Erythroblast (primary cell): ENCODE measurements at places on chromosomes 4 and X.

DNA sequence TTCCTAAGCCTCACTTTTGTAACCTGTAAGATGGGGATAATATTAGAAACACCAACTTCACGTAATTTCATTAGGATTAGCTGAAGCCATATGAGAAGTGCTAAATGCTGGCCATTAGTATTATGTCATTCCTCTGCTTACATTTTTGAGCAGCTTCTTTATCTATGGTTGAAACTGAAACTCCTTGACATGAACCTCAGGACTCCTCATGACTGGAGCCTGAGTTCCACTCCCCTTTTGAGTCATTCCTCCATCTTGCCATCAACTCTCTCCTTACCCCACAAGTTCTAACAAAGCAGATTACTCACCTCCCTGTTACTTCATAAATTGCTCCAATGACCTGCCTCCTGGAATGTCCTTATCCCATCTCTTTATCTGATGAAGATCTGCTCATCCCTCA, 123.2 kb upstream of the KCNIP4 start:
- no peak for DNase-seq

DNA sequence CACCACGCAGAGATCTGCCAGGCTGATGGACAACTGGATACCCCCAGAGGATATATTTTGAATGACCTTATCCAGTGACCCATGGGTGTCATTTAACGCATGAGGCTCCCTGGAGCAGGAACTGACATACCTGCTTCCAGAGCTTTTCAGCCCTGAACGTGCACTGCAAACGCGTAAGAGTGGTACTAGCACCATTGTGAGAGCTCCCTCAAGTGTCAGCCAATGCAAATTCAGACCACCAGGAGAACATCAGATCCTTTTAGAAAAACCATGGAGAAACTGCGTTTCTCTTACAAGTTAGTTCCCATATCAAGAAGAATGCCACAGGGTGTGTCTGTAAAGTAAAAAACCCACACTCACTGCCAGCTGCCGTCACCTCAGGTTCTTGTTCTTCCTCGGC, 7.3 kb downstream of the TREX2 start:
- DNase-seq, result no peak

DNA sequence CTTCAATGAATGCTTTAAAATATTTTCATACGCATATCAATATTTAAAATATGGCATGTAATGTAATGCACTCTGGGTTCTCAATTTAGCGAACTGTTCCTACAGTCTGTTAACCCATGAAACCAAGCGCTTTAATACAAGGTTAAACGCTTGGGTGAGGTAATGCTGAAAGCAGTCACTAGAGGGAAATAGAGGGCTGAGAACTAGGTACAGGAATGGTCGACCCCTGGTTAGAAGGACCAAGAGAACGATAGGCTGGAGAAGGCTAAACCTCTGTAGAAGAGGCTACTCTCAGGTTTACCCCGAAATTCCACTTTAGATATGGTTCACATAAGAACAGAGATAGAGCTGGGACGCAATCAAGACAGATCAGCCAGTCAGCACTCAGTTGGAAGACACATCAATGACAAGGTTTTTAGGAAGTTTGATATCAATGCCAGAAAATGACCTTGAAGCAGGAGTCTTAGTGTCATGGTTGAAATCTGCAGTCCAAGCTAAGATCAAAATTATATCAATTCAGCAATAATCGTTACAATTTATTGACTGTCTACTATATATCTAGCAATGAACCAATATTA, 26.9 kb downstream of the ARSJ start:
- peak; percentile 9 for DNase-seq

DNA sequence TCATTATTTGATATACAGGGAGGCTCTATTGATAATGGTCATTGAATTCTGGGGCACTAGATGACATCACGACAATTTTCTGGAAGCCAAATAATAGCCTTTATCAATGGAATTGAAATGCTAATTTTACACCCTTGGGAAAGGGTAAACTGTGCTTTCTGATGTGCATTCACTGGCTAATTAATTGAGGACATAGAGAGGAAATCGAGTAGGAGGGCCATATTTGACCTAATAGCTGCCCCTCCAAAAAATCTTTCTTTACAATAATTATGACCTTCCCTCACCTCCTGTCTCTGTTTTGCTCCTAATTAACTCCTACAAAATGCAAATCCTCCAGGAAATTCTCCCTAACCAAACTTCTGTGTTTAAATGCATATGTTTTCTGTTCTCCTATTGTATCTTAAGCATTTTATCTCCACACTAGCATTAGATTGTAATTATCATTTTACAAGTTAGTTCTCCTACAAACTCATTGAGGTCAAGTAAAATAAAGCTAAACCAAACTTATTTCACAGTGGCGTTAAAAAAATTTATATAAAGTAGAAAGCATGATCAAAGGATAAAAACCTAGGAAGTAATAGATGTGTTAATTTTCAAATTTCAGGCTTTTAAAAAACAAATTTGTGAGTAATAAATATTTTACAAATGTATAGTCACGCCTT, 1414.0 kb upstream of the AGA start:
- DNase-seq, result no peak

- DNase-seq, result no peak
These were observed 1249.4 kb upstream of the DIAPH2 start for GRCh38 chrX:95435198-95435597.

- DNase-seq, result no peak
These were observed 28.6 kb upstream of the UTP14A start for GRCh38 chrX:129877401-129877800.

DNA sequence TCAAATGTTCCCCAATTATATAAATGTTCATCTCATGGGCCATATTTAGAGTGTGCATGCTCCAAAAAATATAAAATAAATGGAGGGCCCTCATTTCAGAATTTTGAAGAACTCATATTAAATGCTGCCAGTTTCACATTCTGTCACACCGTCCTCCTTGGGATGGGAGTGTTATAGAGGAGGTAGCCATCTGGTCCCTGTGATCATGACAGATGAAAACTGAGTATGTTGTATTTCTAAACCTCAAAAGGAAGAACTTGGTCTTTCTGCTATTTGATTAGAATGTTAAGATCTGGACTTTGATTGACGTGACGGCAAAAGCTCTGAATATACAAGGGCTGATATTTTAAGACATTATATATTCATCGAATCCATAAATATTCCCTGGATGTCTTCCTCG, 308.0 kb downstream of the RAPGEF2 start:
- DNase-seq, result no peak

- no peak for DNase-seq
These were observed 43.7 kb downstream of the NLGN4X start for GRCh38 chrX:6184900-6185515.

GRCh38 chr4:67871867-67872266, 11.9 kb downstream of the TMPRSS11D start:
- peak; percentile 12 for DNase-seq

DNA sequence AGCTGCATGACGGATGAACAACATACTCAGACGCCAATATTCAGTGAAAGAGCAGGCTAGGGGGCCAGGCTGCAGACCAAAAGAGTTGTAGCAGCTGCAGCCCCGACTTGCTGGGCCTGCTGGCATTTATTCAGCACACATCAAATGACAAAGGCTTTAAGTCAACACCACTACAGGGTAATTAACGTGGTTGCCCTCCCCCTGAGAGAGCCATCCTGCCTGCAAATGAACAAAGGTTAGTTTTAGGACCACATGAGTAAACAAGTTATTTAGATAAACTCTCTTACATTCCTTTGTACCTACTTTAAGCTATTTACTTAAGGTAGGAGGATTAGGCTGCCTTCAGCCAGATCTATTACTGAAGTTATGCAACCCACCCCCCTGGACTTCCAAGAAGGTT, 1329.1 kb downstream of the PCDH18 start:
- no peak for DNase-seq

DNA sequence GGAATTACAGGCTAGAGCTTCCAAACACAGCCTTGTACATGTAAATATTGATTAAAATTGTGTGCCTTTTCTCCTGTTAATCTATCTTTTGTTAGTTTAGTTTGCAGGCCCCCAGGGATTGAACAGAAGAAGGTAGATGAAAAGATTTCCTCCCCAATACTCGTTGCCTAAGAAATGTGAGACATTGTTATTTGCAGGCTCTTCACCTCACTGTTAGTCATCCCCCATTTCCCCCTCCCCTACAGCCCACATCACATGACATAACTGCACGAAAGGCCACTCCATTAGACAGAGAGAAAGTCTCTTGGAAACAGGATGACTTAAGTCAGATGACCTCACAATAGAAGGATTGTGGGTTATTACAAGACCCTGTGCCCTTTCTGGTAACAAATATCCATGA, 13.3 kb upstream of the MID1 start:
- DNase-seq, result no peak

DNA sequence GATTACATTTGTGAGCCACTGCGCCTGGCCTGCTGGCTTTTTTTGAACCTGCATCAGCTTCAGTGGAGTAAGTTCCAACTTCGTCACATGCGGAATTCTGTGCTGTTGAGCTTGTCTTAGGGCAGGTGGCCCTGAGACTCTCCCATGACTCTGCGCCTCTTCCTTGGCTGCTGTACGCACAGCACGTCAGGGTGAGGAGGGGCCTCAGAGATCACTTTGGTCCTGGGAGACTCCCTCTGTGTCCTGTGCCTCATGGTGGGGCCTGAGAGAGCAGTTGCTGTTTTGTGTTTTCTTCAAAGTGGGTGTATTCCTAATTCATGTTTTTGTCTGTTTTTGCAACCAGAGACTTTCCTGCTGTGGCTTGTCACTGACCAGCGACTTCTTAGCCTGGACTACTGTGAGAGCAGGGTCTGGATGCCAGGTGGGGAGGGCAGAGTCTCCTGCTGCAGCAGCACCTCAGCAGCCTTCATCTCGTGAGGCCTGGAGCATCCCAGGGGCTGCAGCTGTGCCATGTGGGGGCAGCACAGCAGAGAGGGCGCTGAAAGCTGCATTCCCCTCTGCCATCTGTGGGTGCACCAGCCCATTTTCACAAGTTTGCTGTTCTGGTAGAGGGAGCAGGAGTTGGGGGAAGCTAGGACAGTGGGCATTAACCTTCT, 107.8 kb downstream of the TNIP2 start:
- DNase-seq, result no peak

- DNase-seq, result no peak
These were observed 16.9 kb upstream of the PDLIM3 start for GRCh38 chr4:185552254-185552653.

DNA sequence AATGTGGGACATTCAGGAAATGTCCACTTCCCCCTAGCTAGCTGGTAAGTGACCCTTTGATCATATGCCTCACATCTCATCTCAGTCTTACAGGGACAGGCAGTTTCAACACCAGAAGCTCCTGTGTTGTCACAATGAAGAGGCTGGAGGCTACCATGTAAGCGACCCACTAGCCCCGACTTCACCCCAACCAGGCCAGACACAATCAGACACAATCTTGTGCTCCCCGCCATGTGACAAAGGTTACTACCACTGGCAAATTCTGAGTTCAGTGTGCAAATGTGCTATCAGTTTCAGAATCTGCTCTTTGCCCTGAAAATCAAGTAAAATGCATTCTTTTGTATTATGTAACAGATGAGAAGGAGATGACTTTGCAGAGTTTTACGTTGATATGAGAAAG, 56.9 kb upstream of the STS start:
- no peak for DNase-seq

DNA sequence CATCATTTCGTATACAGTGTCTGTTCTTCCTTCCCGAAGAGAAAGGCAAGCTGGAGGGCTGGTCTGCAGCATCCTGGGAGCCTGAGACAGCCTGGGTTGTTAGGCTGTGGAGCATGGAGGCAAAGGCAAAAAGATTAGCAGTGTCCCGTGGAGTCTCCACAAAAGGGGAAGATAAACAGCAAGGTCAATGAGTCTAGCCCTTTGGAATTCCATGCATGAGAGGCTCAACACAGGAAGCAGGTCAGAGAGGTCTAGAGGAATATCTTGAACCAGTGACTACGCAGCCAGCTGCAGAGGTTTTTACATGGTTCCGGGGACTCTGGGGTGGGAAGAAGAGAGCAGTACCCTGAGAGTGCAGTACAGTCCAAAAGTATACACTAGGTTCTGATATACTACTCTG, 12.2 kb upstream of the MCF2 start:
- DNase-seq, result no peak

GRCh38 chrX:40007756-40008705, 89.7 kb downstream of the BCOR start:
- DNase-seq, result no peak

- no peak for DNase-seq
These were observed 200.4 kb downstream of the TEX13C start for GRCh38 chrX:125520029-125520428.

- DNase-seq, result no peak
These were observed 32.1 kb upstream of the BEND2 start for GRCh38 chrX:18252644-18253359.

DNA sequence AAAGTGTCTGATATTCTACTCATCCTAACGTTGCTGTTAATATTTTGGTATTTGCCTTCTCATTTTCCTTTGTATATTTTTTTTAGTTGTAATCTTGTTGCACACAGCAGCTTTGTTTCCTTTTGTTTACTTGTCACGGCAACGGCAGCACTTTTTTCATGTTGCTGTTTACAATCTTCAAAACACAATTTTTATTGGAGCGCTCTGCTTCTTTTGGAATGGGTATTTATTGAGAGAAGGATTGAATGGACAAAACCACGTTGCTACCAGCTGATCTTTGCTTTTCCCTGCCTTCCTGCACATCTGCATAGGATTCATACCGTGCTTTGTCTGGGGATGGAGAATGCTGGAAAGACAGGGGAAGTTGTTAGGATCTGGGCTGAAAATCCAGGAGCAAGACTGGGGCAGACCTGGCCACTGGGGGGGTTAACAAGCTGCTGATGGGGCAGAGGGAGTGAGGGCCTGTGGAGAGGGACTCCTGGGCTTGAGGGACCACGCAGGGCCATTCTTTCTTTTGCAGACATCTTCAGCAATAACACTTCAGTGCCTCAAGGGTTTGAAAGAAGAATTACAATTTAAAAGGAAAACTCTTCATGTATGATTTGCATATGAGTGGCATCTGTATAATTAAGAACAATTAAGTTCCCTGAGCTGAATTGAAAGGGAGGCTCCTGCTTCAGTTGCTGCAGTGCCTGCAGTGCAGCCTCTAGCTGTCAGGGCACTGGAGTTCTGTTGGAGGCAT, 69.8 kb downstream of the TMEM131L start:
- DNase-seq, result peak; percentile 68

DNA sequence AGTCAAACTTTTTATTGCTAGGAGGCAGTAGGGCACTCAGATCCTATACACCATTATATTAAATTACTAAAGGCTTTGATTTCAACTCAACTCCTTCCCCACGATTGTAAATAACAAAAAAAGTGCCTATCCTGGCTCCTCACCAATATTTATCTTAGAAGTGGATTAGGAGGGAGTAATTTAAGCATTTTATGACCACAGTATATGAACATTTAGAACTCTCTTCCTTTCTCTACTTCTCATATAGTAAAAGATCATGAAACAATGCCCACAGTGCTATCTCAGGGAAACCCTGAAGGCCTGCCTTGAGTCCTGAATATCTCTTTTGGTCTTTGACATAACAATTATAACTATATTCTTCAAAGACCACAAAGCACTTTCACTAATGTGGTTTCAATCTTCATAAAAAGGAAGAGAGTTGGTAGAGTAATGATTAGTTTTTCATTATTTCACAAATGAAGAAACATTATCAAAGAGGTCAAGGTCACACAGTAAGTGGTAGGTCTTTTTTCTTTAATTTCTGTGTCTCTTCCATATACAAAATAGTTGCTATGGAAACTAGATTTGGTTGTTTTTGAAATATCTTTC, 29.1 kb upstream of the ADH1C start:
- no peak for DNase-seq

- no peak for DNase-seq
These were observed 8.1 kb downstream of the RASL11B start for GRCh38 chr4:52870225-52870624.

- DNase-seq, result no peak
These were observed 71.5 kb downstream of the PPP4R3C start for GRCh38 chrX:27391623-27392022.
